Progenitor cell of endocrine pancreas (in vitro differentiated cells): ENCODE measurements at places on chromosomes 12 and 14.

- no peak for DNase-seq
Measured at GRCh38 chr14:102442241-102443211, 67.0 kb downstream of the ANKRD9 start.

DNA sequence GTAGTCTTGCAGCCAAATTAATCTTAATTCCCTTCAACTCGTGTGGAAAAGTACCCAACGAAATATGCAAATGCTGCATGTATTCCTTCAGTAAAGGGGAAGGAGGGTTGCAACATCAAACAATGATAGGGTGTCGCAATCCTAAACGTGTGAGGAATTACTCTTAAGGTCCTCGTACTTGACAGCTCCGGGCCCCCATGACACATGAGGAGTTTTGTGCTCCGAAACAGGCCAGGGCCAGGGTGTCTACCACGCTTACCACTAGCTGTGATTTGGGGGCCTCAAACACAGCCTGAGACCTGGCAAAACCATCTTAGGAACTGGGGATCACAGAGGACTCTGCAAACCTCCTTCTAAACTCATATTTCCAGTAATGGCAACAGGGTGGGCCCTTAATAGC is 20.4 kb downstream of the FOS start:
- no peak for DNase-seq

GRCh38 chr14:102538602-102539543 is 29.3 kb upstream of the ANKRD9 start:
- no peak for DNase-seq

DNA sequence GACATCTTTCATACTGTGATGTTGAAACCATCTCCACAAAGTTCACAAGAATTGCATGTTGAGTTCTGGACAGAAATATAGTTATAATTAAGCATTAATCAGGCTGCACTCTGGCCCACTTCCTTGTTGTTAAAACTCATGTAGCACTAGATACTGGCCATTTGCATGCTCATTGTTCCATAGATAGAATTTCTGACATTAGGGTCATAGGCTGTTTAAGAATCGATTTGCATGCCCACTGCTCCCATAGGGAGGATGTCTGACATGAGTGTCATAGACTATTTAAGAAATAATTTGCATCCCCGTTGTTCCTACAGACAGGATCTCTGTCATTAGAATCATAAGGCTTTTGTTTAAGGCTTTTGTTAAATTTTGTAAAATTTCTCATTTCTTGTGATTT is 50.2 kb downstream of the MYF5 start:
- no peak for DNase-seq

GRCh38 chr12:19246933-19247332 is 117.4 kb downstream of the PLEKHA5 start:
- no peak for DNase-seq

GRCh38 chr12:120366845-120367232 is 2.1 kb downstream of the MSI1 start:
- no peak for DNase-seq
